ENCODE measurements at places on chromosomes 3 and 15. TPM values are rescaled to one million over a fixed set of nuclear protein-coding genes. Genes with fewer than 3 reads are reported as not detected.

SLC28A1 gene
- not detected for total RNA-seq

GADL1 gene
- not detected for total RNA-seq

ISLR2 gene
- total RNA-seq: not detected

DOCK3 gene
- total RNA-seq: 3.0 TPM

DNA sequence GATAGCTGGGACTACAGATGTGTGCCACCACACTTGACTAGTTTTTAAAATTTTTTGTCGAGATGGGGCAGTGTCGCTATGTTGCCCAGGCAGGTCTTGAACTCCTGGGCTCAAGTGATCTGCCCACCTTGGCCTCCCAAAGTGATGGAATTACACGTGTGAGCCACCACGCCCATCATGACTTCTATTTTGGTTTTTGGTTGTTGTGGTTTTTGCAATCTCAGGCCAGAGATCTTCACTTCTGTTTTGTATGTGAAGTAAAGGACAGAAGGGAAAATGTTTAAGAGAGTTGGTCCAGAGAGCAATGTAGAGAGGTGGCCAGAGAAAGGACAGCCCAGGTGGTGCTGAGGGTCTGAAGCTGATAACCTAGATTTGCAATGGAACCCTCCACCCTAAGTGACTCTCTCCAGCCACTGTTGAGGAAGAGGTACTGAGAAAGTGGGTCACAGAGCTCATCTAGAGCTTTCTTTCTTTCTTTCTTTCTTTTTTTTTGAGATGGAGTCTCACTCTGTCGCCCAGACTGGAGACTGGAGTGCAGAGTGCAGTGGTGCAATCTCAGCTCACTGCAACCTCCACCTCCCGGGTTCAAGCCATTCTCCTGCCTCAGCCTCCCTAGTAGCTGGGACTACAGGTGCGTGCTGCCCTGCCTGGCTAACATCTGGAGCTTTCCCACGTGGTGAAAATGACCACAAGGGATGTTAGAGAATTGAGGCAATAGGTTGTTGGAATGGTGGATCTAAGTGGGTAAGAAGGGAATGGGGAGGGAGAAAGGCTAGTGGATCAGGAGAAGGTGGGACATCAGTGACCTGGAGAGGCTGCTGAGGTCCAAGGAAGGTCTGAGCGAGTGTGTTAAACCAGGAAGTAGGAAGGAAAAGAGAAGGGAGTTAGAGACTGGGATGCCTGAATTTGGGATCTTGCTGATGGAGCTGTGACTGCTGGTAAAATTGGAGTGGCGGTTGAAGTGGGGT is 22.4 kb upstream of the SEMA4B start:
- DNase-seq: no peak

DNA sequence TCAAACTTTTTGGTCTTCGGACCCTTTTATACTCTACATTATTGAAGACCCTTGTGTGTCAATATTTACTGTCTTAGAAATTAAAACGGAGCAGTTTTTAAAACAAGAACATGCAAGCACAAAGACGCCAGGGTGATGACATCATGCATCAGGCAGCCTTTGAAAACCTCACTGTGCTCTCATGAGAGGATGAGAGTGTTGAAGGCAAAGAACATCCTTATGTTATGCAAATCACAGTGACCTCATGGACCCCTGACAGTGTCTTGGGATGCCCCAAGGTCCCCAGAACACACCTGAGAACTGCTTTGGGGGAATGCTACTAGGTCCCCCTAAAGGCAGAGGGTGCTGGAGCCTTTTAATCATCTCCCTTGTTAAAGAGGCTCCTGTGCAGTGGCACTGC is 51.6 kb downstream of the CHDH start:
- DNase-seq: no peak

THUMPD3 gene
- total RNA-seq: 84.3 TPM

DNA sequence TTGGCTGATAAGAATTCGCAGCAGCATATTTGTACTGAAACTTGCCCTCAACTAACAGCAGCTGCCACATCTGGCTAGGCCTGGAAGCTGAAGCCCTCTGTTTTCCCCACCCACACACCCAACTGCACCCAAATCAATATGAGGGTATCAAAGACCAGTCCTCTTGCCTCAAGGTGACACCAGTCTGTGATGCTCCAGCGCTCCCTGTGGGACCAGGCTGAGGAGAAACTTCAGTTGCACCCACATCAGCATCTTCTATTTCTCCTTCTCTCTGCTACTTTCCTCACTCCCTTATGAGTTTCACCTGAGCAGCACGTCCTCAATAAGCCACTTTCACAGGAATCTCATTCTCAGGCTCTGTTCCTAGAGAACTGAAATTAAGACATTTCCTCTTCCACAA is 18.7 kb upstream of the GRAMD1C start:
- no peak for DNase-seq

DNA sequence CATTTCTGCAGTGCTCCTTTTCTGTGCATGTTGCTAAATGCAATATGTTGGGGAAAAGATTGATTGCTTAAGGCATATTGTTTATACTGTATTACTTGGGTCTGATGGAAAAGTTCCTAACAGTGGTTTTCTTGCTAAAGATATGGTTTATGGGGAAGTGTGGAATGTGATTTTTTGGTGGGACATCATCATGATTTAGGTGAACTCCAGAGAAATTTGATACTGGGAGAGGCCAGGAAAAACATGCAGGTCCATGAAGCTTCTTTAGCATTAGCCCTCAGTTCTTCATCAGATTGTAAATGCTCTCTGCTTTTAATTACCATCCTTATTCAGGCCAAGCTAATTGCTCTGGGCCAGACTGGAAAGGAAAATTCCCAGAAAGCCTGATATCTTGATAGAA is 147.5 kb downstream of the LRTM1 start:
- DNase-seq: no peak

GRCh38 chr3:160393346-160394008 is 5.5 kb downstream of the IFT80 start:
- DNase-seq: no peak
